ENCODE measurements at places on chromosomes 1 and 21.

DNA sequence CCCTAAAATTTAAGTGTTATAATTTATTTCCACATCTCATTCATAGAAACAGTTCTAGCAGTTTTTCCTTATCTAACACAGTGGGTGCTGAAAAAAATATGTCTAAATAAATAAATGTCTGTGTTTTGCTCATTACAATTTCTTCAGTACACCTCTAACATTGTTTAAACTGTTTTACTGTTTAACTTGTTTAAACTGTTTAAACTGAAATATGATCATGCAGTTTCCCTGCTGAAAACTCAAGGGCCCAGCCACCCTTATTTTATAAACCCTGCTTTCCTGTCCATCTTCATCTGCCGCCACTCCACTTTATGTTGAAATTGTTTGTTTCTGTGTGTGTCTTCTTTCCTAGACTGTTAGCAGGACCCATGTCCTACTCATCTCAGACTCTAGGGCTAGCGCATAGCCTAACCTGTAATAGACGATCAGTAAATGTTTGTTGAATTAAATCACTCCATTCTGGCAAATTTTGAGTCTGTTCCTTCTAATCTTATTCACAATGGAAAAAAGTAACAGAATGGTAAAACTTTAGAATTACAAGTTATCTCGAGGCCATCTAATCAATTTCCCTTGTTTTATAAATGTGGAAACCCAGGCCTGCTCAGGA lies 9.4 kb upstream of the PIK3C2B start:
- no peak for DNase-seq

DNA sequence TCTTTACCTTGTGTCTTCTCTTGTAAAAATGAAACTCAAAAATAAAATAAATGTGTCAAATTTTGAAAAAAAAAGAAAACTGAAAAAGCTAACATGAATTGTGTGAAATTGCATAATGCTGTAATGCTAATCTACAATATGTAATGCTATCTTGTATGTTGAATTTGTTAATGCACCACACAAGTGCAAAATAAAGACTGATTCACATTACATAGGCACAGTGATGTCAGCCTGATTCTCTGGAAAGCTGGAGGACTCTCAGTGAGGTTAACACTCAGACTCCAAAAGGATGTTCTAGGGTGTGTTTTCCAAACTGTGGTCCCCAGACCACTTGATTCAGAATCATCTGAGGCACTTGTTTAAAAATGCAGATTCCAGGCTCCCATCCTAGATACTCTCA lies 25.6 kb downstream of the SYT11 start:
- DNase-seq, result no peak

- DNase-seq, result peak; percentile 86
Observed at GRCh38 chr1:20485527-20486456, at the start of gene CAMK2N1. Gene CAMK2N1, minus strand, starts transcription at chr1:20486210. Its CDS starts 831 bp downstream, at chr1:20485379.

- DNase-seq, result no peak
Observed at GRCh38 chr1:183992424-183992823, 45.1 kb downstream of the COLGALT2 start.

GRCh38 chr1:25727635-25728286 lies 72.2 kb upstream of the SELENON start:
- DNase-seq, result peak; percentile 61

DNA sequence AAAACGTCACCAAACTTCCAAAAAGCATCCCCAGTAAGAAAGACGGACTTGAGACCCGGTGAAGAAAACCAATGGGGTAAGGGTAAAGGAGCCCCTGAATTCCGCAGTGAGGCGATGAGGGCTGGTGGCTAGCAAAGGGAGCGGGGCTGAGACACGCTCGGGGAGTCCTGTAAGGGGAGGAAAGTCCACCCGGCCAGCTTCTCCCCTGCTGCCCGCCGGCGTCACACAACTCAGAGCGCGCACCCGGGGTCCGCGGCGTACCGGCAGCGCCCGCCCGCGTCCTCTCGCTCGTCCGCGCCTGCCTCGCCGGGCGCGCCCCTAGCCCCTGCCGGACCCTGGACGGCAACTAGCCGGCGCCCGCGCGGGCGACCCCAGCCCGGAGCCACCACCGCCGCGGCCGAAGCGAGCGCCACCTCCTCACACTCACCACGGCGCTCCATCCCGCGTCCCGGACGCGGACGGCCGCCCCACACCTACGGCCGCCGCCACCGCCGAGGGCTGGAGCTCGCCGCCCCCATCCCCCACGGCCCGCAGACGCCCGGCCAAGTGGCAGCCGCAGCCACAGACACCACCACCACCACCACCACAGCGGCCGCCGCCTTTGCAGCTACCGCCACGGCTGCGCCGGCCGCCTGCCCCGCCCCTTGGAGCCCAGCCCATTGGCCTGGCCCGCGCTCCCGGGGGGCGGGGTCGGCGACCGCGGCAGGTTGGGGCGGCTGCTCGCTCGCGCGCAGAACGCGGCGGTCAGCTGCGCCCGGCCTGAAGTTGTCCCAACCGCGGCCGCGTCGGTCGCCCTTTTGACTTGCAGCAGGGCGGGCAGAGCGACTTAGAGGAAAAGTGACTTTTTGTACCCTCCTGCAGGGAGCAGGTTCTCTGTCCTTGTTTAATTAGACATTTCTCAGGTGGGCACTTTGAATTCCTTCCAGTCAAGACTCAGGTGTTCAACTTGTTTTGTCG lies 10.0 kb upstream of the ARHGAP29 start:
- peak; percentile 79 for DNase-seq

DNA sequence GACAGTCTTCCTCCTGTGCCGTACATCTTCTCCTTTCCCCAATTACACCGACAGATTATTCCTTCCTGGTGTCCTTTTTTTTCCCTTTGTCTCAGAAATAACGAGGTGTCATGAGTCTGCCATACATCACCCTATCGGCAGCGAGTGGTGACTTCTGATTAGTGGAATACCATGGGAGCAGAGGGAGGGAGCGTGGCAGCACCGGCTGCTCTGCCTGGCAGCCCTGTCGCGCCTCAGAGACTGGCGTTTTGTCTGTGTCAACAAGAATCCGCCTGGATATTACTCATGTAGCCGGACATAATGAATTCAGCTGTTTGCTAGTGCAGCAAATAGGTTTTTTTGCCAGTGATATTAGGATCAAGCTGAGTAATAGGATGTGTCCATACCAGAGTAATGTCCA lies 51.8 kb downstream of the UTP25 start:
- DNase-seq, result no peak

DNA sequence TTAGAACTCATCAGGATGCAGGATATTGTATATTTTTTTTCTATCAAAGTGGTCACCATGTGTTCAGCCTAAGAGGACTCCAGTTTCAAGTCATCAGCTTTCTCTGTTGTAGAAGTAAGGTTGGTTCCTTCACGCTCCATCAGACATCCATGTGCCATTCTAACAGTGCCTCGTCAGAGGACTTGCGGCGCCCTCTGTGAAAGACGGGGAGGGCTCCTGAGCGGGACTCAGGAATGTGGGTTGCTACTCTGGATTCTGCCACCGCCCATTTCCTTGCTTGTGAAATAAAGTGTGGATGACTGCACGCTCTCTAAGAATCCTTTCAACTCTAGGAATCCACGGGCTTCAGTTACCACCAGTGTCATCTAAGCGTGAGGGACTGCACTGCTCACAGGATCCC lies 593.5 kb downstream of the KIF26B start:
- no peak for DNase-seq

DNA sequence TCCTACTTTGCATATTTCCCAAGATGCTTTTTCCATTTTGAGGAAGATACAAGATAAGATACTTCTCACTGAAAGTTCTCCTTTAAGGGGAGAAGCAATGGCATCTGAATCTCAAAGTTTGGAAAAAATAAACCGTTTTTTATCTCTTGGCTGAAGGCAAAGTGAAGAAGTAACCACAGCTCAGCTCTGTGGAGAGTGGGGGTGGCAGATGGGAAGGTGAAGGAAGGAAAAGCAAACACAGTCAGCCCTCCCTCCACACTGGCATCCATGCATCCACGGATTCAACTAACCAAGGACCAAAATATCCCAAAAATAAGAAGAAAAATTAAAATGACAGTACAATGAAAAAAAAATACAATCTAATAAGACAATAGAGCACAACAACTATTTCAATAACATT lies 211.1 kb downstream of the RGS7 start:
- no peak for DNase-seq

DNA sequence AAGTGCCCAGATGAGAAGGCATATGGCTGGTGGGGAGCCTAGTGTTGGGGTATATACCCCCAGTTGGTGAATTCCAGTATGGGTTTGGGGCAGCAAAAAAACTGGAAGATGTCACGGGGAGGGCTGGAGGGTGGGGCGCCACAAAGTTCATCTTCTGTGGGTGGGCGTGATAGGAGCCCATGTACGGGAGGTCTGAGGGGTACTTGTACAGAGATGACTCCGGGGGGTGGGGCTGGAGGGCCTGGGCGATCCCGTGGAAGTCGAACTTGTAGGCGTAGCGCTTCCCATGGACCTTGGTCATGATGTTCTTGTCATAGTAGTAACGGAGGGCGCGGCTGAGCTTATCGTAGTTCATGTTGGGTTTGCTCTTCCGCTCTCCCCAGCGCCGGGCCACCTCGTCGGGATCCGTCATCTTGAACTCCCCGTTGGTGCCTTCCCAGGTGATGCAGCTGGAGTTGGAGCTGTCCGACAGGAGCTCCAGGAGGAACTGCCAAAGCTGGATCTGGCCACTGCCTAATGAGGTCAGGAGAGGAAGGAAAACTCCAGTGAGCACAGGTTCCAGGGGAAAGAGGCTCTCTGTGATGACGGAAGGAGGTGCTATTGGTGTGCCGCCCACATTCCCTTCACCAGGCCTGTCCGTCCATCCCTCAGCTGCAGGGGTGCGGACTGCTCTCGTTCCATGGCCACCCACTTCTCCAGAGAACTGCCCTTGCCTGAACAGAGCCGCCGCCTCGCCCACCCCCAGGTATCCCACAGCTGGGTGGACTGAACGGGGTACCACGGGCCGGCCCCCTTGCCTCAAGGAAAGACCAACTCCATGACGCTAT lies 114.7 kb downstream of the ERG start:
- DNase-seq, result no peak

DNA sequence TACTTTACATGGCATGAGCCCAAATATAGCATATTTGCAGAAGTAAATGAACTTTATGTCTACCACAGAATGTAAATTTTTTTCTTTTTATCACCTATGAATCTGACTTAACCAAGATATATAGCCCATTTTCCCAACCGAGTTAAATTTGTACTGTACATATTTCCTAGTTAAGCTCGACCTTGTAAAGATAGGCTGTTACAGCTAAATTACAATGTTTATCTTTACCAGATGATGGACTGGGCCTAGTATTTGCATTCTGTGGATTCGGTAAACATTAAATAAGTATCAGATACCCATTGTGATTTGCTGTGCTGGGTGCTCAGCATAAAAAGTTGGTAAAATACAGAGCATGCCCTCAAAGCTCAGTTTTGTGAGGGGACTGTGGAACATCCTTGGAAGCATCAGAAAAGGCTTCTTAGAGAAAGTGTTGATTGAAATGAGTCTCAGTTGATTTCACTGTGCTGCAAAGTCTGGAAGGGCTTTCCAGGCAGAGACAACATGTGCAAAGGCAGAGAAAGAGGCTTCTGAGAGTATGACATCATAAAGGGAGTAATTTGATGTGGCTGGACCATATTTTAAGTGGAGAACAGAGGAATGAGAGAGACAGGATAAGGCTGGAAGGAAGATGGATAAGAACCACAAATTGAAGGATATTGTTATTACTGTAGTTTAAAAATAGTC lies 27.4 kb downstream of the MORC3 start:
- no peak for DNase-seq

DNA sequence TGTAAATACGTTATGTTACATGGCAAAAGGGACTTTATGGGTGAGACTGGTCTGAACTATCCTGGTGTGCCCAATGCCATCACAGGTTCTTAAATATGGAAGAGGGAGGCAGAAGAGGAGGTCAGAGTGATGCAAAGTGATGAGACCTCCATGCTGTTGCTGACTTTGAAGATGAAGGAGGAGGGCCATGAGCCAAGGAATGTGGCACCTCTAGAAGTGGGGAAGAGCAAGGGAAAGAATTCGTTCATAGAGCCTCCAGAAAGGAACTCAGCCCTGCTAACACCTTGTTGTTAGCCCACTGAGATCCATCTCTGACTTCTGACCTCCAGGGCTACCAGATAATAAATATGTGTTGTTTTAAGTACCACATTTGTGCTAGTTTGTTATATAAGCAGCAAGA lies 462.0 kb downstream of the RPS6KC1 start:
- DNase-seq, result no peak

Data from transverse colon (tissue), 4 donors.